ENCODE measurements at places on chromosomes 2 and 18.

GRCh38 chr2:6883448-6884122 is 6.0 kb downstream of the RSAD2 start:
- no peak for DNase-seq

- DNase-seq: no peak
These were observed 67.4 kb downstream of the TNS1 start for GRCh38 chr2:217935235-217935879.

GRCh38 chr2:43724728-43725526 is 48.7 kb upstream of the C1GALT1C1L start:
- no peak for DNase-seq

- DNase-seq: no peak
These were observed 25.3 kb downstream of the ZNF519 start for GRCh38 chr18:14106906-14107305.

GRCh38 chr2:229652796-229653195 is 61.6 kb downstream of the DNER start:
- no peak for DNase-seq
